ENCODE measurements at places on chromosomes 3 and 15.

DNA sequence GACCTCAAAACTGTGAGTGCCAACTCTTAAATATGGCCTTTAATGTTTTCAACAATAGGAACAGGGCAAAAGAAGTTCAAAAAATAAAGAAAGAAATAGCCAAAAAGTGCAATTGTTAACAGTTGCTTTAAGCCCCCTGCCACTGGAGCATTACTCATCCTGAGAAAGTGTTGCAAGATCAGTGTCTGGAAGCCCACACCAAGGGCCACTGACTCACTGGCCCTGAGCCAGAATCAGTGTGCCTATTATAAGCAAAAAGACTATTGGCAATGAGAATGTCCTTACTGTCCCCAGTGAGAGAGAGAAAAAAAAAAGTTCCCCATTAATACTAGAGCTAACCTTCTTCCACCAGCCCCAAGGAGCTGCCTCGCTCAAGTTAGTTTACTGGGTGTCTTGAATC lies 480.1 kb upstream of the ZNF385D start:
- DNase-seq = no peak

DNA sequence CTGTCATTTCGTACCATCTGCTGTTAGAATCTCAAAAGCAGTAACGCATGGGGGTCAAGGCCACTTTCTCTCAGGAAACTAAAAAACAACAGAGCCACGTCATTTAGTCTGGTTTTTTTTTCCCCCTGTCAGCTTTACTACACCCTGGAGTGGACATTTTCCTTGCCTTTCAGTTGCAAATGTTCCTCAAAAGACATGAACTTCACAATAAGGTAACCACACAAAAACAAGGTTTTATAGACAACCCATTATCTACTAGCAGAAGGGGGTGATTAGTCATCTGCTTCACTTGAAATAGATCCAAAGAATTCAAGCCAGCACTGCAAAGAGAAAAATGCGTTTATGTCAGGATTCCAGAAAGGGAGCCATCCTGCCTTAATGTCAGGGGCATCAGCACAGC lies 171.8 kb upstream of the CDIN1 start:
- peak; percentile 74 for DNase-seq

DNA sequence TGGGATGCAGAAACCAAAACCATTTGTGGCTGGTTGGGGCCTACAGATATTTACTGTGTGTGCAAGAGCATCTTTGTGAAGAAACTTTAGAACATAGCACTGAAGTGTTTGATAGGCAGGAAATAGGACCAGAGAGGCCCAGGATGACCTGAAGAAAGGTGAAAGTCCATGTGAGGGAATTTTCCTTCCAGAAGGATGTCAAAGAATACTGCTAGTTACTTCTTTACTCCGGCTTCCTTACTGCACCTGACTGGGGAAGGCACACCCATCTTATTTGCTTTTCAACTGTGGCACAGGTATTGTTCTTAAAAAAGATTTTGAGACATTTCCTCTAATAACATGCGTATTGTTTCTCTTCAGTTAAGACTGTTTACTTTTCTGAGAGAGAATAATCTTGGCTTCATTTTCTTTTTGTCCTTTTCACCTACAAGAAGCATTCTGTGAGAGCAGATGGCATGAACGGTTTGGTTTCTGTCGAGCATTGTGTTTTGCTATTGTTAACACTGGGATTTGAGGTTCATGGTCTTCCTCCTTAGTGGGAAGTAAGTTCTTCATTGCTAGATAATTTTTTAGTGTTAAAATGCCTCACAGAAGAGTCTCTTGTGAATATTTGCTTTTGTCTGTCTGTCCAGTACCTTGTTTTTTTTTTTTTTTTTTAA lies 71.5 kb downstream of the SLCO3A1 start:
- no peak for DNase-seq

DNA sequence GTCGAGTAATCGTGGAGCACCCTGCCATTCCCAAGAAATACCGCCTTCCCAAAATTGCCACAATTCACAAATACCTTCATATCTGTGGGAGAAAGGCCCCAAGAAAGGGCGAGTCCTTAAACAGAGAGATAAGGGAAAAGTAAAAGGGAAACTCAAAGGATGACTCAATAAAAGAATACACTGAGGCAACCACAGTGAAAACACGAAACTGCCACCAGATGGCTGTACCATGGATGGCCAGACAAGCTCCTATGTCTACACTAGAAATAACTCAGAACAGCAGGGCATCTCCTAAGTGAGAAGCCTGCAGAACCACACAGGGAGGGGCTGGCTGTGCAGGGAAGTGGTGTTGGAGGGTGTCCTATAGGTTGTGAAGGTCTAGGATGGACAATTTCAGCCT lies 25.0 kb downstream of the SRGAP3 start:
- DNase-seq = no peak

GRCh38 chr3:150968341-150969035 lies 4.0 kb downstream of the CLRN1 start:
- no peak for DNase-seq

Measured in AG09309 (cell line).